CD4-positive, alpha-beta T cell treated with Interleukin-4 for 4 hours (primary cell): ENCODE measurements at places on chromosomes 3 and 15.
A peak's percentile ranks its signal among the peaks of the same experiment; 100 is the strongest.

- DNase-seq, result no peak
These were observed 882.8 kb downstream of the NAALADL2 start for GRCh38 chr3:175741951-175742350.

GRCh38 chr3:15982667-15983196, 185.0 kb upstream of the ANKRD28 start:
- no peak for DNase-seq

DNA sequence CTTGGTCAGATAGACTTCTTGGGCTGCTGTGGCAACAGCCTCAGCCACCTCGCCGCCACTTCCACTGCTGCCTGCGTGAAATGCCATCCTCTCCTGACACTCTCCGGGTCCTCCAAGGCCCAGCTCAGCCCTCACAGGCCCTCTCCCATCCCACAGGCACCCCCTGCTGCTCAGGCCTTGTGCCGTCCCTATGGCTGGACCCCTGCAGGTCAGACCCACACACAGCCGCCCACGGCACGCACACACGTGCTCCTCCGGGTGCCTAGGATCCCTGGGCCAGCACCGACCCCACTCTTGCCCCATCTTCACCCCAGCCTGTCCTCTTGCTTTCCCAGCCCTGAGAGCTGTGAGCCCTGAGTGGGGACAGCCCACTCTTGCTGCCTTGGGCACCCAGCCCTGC, 19.7 kb downstream of the CFAP100 start:
- DNase-seq, result no peak

- no peak for DNase-seq
These were observed 342.7 kb downstream of the PLCL2 start for GRCh38 chr3:17227472-17227871.

DNA sequence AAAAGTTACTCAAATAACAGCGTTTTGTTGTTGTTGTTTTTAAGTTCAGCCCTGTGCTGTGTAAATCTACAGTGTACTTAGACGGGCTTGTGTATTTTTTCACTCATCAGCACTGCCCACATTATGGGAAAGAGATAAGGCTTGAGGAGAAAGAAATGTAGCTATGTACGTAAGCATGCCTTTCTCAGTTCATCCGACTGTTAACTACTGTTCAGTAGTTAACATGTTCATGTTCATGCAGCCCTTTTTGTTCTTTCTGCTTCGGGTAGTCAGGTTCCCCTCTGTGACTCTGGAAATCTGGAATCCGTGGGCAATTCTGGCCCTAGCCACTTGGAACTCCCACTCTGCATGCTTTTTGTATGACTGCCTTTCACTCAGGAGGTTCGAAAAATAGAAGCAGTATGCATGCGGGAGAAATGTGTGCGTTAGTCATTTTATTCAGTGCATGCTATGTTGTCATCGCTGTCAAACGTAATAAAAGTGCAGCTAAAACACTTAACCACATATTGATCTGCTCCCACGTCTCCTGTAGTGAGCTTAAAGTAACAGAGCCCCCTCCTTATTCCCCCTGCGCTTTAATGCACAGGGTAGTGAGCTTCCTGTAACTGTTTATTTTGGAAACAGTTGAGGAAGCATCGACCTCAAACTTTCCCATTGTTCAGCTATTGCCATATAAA, 283.1 kb upstream of the NR2F2 start:
- DNase-seq, result no peak

DNA sequence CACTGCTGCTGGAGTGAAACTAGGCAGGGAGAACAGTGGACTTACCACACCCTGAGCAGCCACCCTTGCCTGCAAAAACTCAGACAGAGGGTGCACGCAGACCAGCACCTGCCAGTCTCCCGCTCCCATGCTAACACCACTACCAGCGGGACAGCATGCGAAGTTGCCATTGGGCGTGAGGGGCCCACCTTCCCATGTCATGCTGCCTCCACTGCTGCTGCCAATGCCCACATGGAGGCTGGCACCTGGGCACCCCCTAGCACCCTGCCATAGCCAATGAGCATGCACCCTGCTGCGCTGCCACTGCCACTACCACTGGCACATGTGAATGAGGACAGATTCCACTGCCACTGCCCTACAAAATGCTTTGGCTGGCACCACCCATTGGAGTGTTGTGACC, 19.7 kb upstream of the MINAR1 start:
- DNase-seq, result no peak

- DNase-seq, result no peak
These were observed 108.8 kb downstream of the FAIM start for GRCh38 chr3:138717348-138717747.

DNA sequence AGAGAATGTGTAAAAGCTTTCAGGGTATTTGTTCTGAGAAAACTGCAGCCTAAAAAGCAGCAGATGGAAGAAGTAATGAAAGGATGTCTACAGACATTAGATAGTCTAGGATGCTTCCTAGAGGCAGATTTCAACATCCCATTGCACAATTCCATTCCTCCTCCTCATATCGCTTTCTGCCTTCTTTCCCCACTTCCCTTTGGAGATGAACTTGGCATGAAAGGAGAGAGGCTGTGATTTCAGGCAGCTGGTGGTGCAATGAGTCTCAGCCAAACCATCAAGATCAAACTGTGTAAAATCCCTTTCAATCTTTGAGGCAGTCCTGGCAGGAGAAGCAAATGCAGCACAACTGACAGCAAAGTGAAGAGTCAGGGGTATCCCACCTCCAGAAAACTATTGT, 438.7 kb upstream of the KCNMB2 start:
- no peak for DNase-seq

DNA sequence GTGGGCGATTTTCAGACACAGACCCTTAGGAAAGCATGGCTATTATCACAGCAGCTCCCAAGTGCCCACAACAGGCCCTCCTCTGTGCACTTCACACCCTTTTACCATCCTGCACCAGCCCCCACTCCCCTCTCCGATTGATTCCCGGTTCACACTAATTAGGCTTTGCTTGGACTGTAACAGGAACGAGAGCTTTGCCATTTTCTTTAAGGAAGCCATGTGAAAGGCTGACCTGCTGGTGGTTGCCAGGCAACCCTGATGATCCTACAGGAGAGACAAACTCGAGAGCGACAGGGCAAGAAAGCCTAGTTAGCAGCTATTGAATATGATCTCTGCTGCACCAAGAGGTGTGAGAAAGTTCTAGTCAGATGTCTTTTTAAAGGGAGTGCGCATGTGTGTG, 28.2 kb upstream of the DET1 start:
- no peak for DNase-seq

DNA sequence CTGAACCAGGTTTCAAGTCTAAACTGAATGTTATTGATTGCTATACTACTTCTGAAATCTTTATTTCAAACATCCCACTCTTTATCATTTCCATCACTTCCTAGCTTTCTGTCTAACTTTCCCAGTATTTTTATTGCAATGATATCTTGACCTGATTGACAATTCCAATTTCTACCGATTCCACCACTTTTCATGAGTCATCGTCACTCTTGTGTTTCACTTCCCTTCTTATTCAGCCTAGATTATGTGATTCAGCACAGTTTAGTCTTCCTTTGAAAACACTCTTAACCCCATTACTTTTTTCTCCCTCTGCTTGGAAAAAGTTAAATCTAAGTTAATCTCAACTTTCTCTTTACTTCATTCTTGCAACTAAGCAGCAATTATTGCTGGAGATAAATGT, 62.6 kb downstream of the SLC7A14 start:
- no peak for DNase-seq

DNA sequence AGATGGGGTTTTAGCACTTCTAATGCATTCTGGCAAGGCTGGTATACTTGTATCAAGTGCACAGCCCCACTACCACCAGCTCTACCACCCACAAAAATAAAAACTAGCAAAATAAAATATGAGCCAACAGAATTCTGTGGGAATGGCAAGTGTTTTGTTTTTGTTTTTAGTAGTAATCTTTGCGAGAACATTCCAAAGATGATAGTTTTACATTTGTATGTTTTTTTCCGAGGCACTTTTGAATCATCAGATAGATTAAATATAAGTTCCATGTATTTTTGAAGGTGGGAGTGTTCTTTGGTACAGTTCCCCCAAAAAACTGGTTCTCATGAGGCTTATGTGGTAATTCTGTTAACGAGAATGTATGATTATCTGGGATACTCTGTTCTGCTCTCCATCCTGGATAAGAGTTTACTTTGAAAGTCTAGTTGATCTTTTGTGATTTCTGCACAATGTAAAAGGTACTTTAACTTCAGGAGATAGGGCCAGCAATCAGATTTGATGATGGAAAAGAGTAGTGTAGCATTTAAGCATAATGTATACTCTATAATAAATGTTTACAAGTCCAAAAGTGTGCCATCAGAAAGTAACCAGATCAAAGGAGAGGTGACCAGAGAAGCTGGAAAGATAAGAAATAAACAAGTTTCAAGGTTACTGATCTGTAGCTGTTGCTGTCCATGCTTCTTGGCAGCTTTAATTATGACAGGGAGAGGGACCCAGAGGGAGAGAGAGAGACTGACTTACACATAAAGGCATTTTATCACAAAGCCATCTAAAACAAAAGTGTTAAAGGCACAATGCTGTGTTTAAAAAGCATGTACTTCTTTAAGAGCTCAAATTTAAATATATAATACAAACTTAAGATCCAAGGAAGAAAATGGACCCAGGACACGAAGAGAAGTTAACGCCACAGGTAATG, 130.9 kb downstream of the PGPEP1L start:
- DNase-seq, result no peak

GRCh38 chr3:171458864-171459136, 1.4 kb downstream of the TNIK start:
- DNase-seq, result no peak

DNA sequence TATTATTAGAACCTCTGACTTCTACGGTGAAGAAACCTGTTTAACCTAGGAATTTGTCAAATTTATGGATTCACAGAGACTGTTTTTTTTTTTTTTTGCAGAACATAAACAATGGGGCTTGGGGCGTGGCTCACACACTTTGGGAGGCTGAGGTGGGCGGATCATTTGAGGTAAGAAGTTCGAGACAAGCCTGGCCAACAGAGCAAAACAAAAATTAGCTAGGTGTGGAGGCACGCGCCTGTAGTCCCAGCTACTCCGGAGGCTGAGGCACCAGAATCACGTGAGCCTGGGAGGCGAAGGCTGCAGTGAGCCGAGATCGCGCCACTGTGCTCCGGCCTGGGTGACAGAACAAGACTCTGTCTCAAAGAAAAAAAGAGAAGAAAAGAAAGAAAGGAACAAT, 3.0 kb downstream of the ZBTB11 start:
- DNase-seq, result no peak

DNA sequence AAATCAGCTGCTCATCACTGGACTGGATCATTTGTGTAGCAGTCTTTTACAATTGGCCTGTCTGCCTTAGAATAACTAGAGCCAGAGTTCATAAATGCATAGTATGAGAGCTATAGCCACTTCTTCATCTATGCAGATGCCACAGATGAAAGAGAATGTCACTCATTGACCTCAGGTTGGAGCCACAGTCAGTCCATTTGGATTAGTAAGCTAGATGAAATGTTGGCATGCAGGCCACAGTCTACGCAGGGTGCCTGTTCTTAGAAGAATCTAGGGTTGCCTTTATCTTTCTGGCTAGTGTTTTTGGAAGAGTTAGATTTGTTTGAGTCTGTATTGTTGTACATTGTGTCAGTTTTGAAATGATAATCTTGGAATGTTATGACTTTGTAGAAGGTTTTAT, 25.4 kb upstream of the EDEM1 start:
- DNase-seq, result no peak

- DNase-seq, result no peak
These were observed 139.6 kb downstream of the GRM7 start for GRCh38 chr3:7000501-7000900.

DNA sequence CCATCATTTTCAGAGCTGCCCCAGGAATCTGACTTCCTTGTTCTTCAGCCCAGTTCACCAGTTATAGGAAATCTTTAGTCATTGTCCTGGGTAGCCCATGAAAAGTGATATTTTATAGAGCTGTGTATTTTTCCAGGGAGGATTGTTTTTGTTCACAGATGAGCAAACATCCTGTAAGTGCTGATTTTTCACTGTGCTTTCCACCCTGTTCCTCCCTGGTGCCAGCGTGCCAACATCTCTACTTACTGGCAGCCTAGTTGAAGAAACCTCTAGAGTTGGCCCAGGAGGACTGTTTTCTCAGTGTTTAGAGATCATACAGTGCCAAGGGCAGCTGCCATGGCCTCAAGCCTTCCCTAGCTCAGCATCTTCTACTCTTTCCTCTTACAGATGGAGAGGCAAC, 41.3 kb downstream of the ST6GAL1 start:
- no peak for DNase-seq

DNA sequence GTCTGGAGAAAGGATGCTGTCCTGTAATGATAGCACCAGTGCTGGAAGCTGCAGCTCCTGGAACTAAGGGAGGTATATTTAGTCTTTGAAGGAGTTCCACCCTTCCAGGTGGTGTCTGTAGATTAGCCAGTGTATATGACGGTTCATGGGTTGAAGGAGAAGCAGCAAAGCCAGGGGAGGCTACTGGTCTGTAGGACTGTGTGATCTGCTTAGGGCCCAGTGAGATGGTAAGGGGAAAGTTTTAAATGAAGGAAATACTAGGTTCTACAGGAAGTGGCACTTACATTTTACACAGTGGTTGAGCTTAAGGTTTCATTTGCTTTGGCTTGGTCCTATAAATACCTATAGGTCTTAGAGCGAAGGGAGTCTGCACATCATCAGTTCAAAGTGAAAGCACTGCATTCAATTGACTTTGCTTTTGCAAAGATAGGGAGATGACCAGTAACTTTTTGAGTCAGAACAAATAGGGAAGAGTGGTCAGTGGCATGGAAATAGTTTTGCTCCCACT, 5.6 kb downstream of the SLC25A38 start:
- DNase-seq, result peak; percentile 22

DNA sequence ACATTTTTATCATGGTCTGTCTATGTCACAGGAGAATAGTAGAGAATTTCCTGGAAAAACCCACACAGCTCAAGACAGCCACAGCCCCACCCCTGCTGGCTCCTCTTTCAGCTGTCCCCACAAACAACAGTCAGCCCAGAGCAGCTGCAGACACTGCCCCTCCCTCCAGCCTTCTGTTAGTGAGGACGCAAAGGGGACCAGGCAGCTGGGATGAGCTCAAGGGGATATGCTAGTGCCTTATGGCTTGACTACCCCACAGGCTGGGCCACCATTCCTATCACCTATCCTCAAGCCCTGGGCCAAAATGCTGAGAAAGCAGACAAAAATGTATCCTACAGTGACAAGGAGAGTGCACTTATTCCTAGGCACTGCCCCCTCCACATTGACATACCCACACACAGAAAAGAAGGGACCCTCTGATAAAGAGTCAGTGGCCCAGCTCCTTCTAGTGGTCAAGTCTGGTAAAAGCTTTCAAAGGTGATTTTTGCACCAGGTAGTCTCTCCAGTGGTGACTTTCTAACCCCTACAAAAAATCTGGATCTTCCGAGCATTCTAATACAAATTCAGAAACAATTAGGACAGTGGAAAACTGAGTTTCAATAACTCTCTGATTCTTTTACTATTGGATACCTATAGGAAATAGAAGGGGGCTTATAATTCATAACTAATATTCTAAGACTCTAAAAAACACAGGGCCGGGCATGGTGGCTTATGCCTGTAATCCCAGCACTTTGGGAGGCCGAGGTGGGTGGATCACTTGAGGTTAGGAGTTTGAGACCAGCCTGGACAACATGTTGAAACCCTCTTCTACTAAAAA, 3.0 kb upstream of the MAP1A start:
- peak; percentile 45 for DNase-seq

GRCh38 chr3:59258550-59259260, 208.9 kb upstream of the CFAP20DC start:
- no peak for DNase-seq

- DNase-seq, result no peak
These were observed 16.6 kb downstream of the SEMA3F start for GRCh38 chr3:50171540-50172301.

GRCh38 chr15:31376511-31376910, 49.9 kb downstream of the KLF13 start:
- no peak for DNase-seq

- DNase-seq, result no peak
These were observed 8.1 kb downstream of the PLIN1 start for GRCh38 chr15:89670971-89671560.
